DMS79 (cell line): ENCODE measurements at places on chromosomes 2 and 18.

DNA sequence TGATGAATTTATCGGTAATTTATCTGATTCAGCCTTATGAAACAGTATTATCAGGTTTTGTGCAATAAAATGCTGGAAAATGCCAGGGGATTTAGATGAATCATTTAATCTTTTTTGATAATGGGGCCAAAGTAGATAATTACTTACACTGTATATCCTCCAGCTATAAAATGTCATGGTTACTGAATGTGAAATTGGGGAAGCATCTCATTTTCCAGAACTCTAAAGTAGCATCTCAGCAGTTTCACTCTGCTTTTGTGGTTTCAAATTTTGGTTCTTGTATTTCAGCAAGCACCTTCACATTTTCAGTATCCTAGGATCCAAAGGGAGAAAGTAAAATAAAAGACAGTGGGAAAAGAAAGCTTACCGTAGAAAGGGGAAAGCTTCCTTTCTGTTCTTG, 12.8 kb downstream of the ANKRD62 start:
- no peak for DNase-seq

DNA sequence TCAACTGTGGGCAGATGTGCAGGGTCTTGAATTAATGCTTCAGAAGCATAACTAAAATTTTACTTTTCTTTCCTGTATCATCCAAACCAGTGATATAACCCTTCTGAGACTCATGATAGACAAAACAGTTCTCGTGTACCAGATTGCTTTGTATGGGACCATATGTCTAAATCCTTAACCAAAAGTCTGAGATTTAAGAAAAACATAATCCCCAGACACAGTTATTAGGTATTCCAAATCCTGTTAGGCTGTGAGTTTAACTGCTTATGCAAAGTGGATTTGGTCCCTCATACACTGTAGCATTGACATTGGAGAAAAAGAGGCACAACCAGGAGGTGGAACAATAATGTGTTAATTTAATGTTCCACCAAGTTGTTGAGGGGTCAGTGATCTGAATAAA, 235.0 kb downstream of the PMAIP1 start:
- no peak for DNase-seq

DNA sequence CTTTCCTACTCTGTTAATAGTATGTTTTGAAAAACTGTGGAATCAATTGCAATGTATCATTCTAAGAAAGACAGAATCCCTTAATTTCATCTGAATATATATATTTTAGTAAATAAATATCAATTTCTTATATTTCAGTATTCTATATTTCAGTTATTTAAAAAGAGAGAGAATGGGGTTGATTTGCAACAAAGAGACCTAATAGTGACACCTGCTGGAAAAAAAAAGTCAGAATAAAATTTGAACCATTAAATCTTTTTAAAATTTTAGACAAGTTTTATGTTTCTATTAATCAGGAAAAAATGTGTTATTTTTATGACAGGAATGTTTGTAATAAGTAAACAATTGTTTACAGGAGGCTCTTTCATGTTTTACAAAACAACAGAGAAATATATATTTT, 20.7 kb upstream of the CCNT2 start:
- no peak for DNase-seq

- peak; percentile 19 for DNase-seq
These were observed 7.8 kb downstream of the RAX start for GRCh38 chr18:59265246-59265973.

DNA sequence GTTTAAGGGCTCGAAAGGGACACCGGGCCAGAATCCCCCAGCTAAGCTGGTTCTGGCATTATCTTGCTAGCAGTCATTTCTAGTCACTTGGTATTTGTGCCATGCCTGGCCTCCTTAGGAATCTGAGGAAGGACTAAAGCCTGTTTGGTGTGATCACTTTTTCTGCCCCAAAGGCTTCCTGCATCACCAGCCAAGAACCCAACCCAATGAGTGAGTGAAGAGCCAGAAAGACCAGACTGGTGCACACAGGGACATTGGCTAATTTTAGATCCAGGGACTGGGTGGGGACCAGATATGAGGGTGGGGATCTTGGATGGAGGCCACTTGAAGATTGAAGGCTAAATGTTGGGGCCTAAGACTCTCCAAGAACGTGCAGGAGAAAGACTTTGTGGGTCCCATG, 411.9 kb upstream of the TNP1 start:
- DNase-seq, result no peak

GRCh38 chr18:75275226-75275625, 64.6 kb downstream of the TSHZ1 start:
- DNase-seq, result no peak

DNA sequence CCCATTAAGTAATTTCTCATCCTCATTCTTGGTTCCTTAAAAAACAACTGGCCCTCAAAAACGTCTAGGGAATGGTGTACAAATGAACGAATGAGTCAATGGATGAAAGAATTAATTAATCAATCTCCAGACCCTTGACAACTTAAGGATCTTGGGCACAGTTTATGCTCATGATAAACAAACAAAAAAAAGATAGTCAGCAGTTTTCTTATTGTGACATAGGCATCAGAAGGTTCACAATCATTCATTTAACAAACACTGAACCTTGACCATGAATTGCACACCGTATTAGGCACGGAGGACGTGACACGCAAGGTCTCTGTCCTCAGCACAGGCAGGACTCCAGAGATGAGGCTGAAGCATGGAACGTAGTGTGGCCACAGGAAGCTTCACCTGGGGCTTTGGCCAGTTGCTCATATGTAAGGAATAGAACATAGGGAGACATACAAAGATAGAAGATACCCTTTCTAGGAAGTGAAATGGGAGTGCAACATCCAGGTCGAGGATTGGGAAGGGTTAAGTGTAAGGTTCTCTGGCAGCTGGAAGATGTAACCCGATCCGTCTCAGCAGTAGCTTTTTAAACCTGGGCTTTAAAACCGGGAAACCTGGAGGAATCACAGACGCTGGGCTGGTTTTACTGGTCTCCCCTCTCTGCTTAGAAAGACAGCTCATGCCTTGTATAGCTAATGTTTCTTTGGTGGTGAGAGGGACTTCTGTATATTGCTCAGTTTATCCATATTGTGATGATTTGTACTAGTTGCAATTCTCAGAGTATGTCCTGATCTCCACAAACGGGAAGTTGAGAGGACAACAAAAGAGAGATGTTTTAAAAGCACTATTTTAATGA, 8.9 kb upstream of the LTBP1 start:
- peak; percentile 30 for DNase-seq

- no peak for DNase-seq
These were observed 28.5 kb upstream of the DOCK10 start for GRCh38 chr2:225070811-225071210.

- DNase-seq, result no peak
These were observed 151.7 kb downstream of the MCFD2 start for GRCh38 chr2:46763861-46764260.

DNA sequence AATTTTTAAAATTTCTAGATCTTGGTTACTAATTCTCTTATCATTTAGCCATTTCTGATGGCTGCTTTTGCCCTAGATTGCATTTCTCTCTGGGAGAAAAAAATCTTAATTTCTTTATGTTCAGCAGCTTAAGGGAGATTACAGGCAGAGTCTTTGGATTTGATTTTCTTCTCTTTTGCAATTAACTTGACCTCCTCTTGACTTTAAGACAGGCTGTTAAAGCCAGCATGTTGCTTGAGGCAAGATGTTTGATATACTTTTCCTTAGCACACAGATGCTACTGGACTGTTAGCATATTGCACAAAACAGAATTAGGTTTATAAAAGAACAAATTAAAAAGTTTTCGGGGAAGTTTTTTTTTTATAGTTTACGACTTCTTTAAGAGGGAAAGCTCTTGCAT, 50.0 kb downstream of the XRCC5 start:
- no peak for DNase-seq

- DNase-seq, result no peak
These were observed 71.2 kb downstream of the LBH start for GRCh38 chr2:30302566-30302965.

- DNase-seq, result no peak
These were observed 30.3 kb downstream of the MOGAT1 start for GRCh38 chr2:222701721-222702131.

DNA sequence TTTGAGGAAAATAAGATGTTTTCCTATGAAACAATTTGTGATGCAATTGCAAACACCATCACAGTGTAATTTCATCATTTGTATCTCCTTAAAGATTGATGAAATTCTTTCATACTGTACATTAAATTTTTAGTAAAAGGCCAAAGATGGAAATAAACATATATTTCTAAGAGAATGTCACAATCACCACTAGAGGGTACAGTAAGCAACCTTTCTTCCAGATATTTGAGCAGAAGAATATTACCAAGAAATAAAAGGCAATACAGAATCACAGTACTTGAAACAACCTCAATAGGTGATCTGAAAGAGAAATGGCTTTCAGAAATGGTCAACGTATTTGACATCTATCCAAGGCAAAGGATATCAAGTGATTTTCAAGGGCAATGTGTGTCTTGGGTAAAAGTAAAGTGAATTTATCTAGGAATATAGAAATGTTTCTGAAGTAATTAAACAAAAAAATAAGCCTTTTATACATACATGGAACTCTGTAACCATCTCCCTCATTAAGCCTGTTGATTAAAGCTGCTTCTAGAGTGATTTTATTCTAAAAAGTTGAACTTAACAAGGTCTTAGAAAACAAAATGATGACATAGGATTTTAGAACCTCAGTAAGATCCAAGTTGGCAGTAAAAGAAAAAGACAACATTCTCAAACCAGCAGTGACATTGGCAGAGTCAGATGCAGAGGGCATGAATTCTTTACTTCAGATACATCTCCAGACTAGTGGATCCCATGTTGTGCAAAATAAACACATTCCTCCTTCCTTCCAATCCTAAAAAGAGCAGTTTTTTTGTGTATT, 90.3 kb upstream of the SESTD1 start:
- no peak for DNase-seq

DNA sequence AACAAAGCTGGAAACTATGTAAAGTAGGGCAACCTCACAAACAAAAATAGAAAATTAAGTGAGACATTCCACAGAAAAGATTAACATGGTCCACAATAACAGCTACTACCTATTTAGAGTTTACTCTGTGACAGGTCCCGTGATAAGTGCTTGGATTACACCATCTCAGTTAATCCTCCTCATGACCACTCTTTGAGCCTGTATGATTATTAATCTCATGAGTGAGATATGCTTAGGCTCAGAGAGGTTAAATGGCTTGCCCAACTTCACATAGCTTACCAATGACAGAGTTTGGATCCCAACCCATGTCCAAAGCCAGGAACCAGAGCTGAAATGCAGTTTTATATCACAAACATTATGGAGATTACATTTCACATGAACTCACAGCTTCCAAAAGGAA, 37.3 kb upstream of the KLF7 start:
- no peak for DNase-seq

GRCh38 chr2:151670346-151670745, 63.9 kb downstream of the NEB start:
- no peak for DNase-seq

DNA sequence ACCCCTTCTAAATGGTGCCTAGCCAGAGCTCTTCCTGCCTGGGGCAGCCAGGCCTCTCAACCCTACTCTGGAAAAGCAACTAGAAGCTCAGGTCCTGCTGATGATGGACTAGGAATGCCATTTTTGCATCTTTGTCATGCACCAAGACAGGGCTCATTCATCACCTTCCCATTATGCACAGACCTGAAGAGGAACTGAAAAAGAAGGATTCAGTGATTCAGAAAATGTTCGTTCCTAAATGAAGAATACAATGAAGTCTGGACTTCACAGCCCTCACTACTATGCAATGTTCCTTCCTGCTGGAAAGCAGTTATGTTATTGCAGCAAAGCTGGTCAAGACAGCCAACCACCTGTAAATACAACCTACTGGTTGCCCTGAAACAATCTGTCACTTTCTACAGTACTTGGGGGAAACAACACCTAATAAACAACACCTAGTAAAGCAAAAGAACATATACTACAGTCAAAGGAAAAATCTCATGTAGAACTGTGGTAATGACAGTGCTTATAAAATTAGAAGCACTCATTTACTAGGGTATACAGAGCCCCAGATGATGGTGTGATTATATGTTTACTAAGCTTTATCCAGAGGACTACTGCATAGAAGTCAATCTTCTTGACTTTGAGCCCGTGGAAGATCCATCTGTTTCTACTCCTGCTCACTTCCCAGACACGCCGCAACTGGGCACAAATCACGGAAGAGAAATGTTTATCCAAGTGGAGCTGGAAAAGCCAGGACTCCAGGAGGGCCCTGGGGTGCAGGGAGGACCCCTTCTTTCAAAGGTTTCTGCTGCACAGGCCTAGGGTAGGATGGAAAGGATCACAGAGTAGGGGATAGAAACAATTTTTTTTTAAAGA, 103.1 kb upstream of the THOC1 start:
- DNase-seq, result no peak

- no peak for DNase-seq
These were observed 19.1 kb downstream of the FHL2 start for GRCh38 chr2:105379741-105380186.

DNA sequence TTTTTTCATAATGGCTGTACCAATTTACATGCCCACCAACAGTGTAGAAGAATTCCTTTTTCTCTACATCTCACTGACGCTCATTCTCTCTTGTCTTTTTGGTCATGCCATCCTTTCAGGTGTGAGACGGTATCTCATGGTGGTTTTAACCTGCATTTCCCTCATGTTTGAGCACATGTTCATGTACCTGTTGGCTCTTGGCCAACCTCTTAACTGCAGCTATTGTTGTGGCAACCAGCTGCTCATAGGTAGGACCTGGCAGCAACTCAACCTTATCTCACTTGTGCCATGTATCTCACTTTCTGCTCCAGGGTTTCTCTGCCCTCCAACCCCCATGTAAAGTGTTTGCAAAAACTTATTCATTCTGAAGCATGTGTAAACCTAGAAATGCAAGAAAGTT, 167.5 kb downstream of the UPP2 start:
- peak; percentile 83 for DNase-seq

DNA sequence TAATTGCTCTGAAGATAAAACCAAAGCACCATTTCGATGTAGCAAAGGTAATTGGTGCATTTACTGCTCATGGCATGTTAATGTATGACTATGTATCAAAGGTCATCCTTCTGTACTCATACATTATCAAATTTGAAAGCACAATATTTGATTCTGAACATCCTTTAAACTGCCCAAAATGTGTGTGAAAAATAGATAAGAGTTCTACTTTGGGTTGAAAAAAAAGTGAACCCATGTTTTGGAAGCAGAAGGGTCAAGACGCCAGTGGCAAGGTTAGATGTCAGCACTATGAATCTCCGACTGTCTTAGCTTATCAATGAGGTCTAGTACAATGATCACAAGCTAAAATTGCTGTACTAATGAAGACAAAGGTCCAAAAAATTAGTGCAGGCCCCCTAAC, 83.1 kb downstream of the LNPK start:
- no peak for DNase-seq

DNA sequence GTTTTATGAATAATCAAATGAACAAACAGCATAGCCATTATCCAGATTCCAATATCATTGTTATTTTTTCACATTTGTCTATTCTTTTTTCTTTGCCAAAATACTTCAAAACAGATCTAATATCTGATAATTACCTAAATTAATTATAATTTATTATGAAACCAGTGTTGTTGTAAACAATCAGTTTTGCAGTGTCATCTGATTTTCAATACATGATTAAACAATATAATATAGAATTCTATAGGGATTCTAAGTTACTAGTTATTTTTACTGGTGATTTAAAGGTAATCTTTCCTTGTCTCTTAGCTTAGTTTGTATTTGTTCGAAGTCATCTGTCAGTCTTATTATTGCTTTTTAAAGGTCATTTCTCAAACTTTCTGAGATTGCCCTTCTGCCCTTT, 101.0 kb downstream of the BIRC6 start:
- DNase-seq, result no peak

GRCh38 chr2:17227856-17228255, 290.4 kb downstream of the RAD51AP2 start:
- DNase-seq, result no peak
